ENCODE measurements at places on chromosomes 16 and 17. TPM values are rescaled to one million over a fixed set of nuclear protein-coding genes. Genes with fewer than 3 reads are reported as not detected.

THUMPD1 gene
- 36.5 TPM for total RNA-seq

GRCh38 chr16:76639685-76640289 lies 362.6 kb downstream of the CNTNAP4 start:
- no peak for DNase-seq

- no peak for DNase-seq
Observed at GRCh38 chr16:86388976-86389375, 121.4 kb upstream of the FOXF1 start.

GRCh38 chr16:8963010-8963820 lies 491 bp downstream of the USP7 start:
- DNase-seq, result no peak

- DNase-seq, result no peak
Observed at GRCh38 chr16:66324815-66325515, 41.5 kb upstream of the CDH5 start.

DNA sequence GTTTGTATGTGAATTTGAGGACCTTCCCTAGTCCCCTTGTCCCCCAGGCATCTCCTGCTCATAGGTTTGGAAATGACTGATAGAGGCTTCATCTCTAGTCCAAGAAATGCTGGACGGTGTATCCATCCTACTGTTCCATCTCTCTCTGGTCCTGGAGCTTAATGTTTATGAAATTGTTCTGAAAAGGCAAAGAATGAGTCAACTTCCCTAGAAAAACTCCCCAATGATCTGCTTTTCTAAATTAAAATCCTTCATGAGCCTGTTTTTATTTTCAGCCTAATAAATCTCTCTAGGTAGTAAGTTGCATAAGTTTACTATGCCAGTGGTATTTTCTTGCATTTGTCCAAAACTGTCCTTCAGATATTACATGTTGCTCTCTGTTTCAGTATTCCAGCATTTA lies 2.1 kb upstream of the IGSF6 start:
- DNase-seq, result no peak

Data from progenitor cell of endocrine pancreas (in vitro differentiated cells).